Posterior cingulate gyrus (tissue), 11 donors: ENCODE measurements at places on chromosomes 4 and X.
A peak's percentile ranks its signal among the peaks of the same experiment; 100 is the strongest.

DNA sequence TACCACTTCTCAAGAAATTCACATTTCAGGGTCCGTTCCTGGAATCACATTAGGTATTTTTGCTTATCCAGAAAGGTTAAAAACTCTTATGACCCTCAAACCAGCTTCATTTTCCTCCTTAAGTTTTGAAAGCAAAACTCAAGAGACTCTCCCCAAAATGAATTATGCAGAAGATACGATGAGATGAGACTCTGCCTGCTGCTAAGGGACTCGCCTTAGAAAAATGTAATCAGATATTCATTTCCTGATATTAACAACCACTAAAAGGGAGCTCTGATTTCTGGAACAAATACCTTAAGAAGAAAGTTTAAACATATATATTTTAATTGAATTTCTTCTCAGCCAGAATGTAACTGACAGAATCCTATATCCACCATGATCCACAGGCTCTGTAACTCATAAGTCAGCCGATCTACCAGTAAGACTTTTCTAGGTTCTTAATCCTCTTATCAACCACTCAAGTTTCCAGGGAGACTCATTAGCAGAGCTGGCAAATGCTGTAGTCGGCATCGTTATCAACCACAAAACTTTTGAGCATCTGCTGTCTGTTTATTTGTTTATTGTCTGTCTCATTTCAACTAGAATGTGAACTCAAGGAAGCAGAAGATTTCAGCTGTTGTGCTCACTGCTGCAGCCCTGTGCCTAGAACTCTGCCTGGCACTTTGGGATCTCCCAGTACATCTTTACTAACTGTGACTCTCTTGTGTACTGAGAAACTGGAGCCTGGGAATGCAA lies 112.5 kb downstream of the LDB2 start:
- no peak for DNase-seq

GRCh38 chr4:111046811-111047210 lies 423.9 kb upstream of the PITX2 start:
- no peak for DNase-seq

DNA sequence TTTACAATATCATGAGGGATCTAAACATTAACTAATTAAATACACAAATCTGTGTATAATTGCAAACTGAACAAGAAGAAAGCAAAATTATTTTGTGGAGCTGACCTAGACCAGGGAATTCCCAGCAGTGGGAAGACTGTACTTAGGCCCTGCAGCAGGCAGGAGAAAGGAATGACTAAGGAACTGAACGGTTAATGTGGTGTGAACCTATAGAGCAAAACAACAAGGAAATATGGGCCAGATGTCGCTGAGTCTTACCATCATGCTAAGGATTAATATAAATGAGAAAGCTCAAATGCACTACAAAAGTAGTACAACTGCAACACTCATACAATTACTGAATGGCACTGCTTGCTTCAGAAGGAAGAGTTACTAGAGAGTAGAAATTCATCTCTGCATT lies 120.3 kb upstream of the ATXN3L start:
- no peak for DNase-seq

DNA sequence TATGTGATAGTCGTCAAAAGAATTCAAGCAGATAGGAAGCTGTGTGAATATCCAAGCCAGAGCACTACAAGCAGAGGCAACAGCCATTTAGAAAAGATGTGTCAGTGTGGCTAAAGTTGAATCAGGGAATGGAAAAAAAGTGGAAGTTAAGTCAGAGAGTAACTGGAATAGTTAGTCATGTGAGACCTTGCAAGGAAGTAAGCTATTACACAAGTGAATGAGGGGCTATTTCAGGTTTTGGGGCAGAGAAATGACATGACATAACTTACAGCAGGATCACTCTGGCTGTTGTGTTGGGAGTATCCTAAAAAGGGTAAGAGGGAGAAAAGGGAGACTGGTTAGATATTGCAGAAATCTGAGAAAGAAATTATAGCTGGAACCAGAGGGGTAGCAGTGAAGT lies 236.6 kb upstream of the PCDH18 start:
- no peak for DNase-seq

DNA sequence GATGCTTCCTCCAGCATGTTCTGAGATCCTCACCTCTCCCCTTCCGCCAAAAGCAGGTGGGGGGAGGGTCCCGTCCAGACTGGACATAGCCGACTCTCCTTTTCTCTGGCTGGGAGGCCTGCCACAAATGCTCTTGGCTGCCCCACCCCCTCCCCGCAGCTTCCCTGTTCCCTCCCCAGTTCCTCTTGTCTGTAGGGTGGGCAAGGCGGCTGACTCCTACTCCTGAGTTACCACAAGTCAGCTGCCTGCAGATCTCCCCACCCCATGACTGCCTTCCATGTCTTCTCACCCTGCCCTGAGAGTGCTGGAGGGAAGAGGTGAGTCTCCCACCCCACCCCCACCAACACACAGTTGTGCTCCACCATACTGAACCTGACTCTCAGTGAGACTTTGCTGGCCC lies 2.9 kb downstream of the ATP6AP1 start:
- no peak for DNase-seq

DNA sequence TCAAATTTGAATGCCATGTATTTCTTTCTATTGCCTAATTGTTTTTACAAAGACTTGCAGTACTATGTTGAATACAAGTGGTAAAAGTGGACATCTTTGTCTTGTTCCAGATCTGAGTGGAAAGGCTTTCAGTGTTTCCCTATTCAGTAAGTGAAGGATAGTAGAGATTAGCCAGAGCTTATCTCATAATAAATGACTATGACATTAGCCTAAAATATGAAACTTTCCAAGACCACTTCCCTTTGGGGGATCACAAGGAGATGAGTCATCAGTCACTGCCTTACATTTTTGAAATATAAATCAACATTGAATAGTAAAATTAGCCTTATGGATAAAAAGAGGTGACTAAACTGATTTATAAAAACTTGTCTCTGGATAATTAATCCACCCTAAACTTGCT lies 554.1 kb upstream of the MAGEB2 start:
- DNase-seq, result no peak

- DNase-seq, result no peak
Observed at GRCh38 chr4:185993328-185993973, 75.5 kb upstream of the TLR3 start.

DNA sequence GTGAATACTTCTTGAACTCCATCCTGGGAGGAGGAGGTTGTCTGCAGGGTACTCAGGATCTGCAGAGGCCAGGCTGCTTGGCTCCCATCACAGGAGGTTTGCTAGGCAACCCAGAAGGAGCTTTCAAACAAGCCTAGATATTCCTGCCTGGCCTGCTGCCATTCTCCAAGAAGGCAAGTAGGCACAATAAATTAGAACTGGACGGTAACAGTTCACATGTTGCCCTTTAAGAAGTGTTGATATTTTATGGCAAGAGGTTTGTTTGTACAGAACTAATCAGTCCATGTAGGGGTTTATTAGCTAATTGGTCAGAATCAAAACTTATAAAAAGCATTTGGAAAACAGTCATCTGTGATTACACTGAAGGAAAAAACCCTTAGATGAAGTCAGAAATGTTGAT lies 39.3 kb downstream of the SYNPO2 start:
- peak; percentile 34 for DNase-seq

DNA sequence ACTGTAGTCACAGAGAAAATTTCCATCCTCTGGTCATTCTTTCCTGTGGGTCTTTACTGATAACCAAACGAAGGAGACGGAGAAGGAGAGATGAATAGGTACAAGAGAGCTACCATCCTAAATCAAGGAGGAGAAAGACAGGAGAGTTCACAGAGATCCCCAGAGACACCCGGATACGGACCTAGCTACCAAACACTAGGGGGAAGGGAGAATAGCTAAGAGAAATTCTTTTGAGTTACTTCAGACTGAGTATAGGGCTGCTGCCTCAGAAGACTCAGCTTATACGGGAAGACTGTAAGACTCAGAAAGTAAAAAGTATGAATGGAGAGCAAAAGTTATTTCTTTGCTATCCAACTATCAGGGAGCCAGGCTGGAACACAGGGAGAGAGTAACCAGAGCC lies 572.1 kb downstream of the C4orf33 start:
- DNase-seq, result no peak

DNA sequence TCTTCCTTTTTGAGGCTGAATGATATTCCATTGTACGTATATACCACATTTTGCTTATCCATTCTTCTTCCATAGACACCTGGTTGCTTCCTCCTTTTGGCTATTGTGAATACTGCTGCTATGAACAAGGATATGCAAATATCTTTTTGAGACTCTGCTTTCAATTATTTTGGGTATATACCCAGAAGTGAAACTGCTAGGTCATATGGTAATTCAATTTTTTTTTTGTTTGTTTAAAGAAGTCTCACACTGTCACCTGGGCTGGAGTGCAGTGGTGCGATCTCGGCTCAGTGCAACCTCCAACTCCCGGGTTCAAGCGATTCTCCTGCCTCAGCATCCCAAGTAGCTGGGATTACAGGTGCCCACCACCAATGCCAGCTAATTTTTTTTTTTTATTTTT lies 75.3 kb downstream of the METTL14 start:
- no peak for DNase-seq
